ENCODE measurements at places on chromosomes 4 and X.

GRCh38 chr4:138759554-138759902, 256.1 kb upstream of the NOCT start:
- no peak for DNase-seq

DNA sequence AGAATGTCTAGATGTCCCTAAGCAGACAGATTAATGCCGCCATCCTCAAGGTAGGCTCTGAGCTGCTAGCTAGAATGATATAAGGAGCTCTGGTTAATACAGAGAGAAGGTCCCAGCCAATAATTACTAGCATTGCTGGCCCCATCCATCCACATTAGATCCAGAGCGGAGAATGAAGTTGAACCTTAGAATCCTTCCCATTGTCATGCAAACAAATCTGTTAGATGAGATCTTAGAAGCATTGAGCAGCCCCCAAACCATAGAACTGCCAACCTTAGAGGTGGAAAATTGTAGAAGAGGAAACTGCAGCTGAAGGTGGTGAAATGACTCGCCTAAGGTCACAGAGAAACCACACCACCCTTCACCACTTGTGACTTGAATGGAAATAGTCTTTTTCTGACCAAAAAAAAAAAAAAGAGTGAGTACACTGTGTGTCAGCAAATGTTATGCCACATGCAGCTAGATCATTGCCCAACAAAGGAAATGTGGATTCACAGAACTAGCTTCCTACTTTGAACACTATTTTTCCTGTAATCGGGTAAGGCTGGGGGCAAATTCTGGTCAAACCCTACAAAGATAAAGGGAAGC, 162.1 kb downstream of the SMIM20 start:
- DNase-seq: no peak

DNA sequence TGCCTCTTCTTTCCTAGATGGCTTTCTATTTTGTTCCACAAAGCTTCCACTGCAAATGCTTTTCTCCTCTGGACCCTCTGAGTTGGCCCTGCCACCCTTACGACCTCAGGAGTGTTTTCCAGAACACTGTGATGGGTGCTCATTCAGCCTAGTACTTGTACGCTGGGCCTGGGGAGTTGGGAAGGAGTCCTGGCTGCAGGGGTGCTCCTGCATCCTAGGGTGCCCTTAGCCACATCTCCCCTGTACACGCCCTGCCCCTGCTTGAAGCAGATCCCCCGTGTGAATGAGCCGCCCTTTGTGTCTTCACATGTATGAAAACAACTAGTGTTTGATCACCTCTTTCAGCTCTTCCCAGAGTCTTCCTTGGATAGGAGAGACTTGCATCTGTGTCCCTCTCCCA, 64.2 kb downstream of the MTMR1 start:
- DNase-seq: no peak

DNA sequence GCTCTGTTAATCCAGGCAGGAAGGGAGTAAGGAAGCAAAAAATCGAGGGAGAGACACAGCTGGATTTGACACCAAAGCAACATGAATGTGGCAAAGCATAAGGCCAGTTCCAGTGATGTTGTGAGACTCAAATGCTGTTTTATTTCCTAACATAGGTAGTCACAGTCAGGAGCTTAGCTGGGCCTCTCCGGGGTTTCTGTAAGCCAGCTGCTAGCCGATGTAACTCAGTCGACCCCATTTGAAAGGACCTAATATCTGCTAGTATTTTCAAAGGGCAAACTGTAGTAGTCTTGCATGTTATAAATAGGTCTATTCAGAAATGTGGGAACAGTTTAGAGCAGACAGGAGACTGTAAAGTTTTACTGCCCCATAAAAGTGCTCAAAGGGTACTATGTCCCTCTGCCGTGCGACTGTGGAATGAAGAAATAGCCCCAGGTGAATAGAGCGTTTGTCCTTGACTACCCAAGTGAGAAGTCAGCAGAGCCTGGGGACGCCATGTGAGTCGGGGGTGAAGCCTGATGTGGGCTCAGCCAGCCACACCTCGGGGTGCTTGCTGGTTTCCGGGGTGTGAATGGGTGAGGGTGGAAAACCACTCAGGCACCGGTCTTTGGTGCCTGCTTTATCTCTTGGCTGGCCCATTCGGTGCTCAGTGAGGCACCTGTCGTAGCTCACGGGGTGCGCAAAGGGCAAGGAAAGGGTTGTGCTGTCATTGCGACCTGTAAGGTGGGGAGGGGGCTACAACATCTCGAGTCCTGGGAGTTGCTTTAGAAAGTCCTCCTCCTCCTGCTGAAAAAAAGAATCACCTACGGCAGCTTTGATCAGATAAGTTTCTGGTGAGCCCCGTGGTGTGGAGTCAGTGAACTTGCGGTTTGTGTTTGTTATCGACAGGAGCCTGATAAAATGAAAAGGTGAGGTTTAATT, 745 bp downstream of the TRIM2 start:
- peak; percentile 56 for DNase-seq

GRCh38 chr4:98423009-98423408, 161.8 kb downstream of the RAP1GDS1 start:
- no peak for DNase-seq

DNA sequence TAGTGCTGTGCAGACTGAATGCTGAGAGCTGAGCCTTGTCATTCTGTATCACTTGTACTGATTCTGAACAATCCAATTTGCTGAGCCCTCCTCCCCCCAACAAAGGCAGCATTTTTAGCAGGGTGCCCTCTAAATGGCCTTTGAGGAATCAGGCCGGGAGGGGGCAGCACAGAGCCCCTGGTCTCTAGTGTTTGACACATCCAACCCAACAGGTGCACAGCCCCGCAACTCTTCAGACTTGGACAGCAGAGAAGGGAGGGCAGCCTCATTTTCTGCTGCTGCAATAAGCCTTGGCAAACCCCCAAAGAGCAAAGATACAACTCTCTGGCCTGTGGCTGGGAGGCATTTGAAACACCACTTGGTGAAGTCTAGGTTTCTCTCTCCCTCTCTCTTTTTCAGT, 3.4 kb downstream of the ATP1B4 start:
- DNase-seq: peak; percentile 2

GRCh38 chr4:129232589-129233337, 136.8 kb downstream of the C4orf33 start:
- DNase-seq: no peak

GRCh38 chr4:183424109-183424744, 20.2 kb upstream of the CDKN2AIP start:
- no peak for DNase-seq

- no peak for DNase-seq
These were observed 67.3 kb upstream of the VBP1 start for GRCh38 chrX:155148724-155149537.

- peak; percentile 20 for DNase-seq
These were observed 7.7 kb downstream of the GAK start for GRCh38 chr4:924107-925096.

GRCh38 chrX:14073071-14073470, 43.4 kb upstream of the GEMIN8 start:
- no peak for DNase-seq

GRCh38 chr4:70749313-70749712, 27.5 kb downstream of the RUFY3 start:
- DNase-seq: no peak

DNA sequence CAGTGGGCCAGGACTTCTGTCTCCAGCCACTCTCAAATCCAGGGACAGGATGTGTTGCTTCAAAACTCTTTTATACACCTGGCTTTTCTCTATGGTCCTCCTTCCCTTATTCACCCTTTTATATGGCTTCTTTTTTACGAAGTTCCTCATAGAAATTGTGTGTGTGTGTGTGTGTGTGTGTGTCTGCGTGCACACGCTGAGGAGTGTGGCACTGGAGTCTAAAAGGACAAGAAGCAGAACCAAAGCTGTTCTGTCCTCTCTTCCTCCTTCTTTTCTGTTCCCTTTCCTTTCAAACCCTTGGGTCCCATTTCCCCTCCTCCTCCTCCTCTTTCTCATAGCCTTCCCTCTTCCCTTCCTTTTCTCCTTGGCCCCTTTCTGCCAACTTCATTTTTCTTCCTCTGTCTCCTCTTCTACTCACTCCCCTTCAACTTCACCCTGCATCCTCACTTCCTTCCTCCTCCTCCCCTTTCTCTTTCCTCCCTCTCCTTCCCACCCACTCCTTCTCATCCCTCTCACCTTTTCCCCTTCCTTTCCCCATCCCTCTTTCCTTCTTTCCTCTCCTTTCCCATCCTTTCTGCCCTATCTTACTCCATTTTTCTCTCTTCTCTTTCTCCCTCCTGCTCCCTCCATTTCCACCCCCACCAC, 360.5 kb downstream of the MID1IP1 start:
- DNase-seq: no peak

GRCh38 chrX:20230406-20230805, 36.3 kb downstream of the RPS6KA3 start:
- DNase-seq: no peak

DNA sequence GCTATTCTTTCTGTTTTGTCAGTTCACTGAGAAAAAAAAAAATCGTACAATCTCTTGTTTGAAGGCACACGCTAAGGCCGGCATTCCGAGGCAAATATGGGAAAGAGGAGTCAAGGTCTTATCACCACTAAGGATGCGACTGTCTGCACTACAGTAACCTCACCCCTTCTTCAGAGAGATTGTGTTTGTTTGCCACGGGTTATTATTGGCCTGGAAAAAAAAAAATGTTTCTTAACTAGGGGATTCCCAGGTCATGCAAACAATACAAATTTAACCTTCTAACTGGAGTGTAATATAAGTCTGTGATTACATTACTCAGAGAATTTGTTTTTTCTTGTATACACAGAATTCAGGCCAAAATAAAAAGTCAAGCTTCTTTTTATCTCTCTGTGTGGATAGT, 168.3 kb downstream of the TMA16 start:
- DNase-seq: no peak

GRCh38 chrX:133587071-133587470, 171.8 kb upstream of the GPC4 start:
- DNase-seq: no peak

DNA sequence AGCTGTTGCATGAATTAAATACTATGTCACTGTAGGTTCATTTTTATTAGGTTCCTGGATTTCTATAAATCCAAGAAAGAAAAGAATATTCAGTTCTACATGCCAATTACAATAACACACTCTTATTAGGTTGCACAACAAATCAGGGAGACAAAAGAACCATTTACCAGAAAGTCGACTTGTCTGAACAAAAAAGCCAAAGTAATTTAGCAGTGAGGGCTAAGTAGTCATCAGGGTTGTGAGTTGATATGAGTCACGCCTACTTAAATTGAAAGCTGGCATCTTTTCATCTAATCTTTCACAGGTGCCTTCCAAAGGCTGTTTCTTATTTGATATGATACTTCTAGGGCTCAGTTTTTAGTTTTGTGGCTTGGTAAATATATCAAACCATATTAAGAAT, 25.4 kb upstream of the GNRHR start:
- DNase-seq: no peak

- no peak for DNase-seq
These were observed 47.0 kb upstream of the ANXA10 start for GRCh38 chr4:168045354-168045753.

DNA sequence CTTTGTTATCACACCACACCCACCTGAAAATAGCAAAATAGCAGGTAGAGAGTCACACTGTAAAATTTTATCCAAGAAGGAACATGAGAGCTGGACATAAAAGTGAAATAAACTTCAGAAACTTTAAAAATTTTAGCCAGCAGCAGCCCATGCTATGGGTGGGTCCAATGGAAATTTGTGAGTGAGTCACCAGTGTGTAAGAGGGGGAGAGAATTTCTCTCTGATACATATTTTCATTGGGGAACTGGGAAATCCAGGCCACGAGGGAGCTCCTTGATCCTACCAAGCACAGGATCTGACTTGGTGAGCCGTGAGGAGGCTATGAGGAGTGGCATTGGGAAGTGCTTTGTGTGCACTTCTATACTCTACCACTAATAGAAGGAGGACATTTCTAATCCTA, 136.3 kb downstream of the FAAH2 start:
- DNase-seq: no peak

GRCh38 chr4:188374871-188375270, 235.6 kb downstream of the TRIML1 start:
- DNase-seq: no peak

GRCh38 chr4:139099366-139099982, 77.5 kb downstream of the ELF2 start:
- DNase-seq: peak; percentile 39

Data from T-helper 22 cell (primary cell).